ENCODE measurements at places on chromosomes 11 and 22. TPM values are rescaled to one million over a fixed set of nuclear protein-coding genes. Genes with fewer than 3 reads are reported as not detected.

HEPN1 gene
- not detected for total RNA-seq

TSPAN32 gene
- total RNA-seq = not detected

IL17RA gene
- total RNA-seq = 11.9 TPM

GPR83 gene
- total RNA-seq = not detected

IFITM10 gene
- total RNA-seq = 1.9 TPM

GRCh38 chr11:124442442-124442841, 3.1 kb downstream of the OR8B8 start:
- H3K4me1 ChIP-seq = peaks cover 5% of the 10 kb centered on the region
- H3K36me3 ChIP-seq = peaks cover 4% of the 10 kb centered on the region
- H3K4me3 ChIP-seq = no peak overlapping the region
- H3K27me3 ChIP-seq = peaks cover 35% of the 10 kb centered on the region
- H3K27ac ChIP-seq = no peak overlapping the region
- DNase-seq = no peak

DNA sequence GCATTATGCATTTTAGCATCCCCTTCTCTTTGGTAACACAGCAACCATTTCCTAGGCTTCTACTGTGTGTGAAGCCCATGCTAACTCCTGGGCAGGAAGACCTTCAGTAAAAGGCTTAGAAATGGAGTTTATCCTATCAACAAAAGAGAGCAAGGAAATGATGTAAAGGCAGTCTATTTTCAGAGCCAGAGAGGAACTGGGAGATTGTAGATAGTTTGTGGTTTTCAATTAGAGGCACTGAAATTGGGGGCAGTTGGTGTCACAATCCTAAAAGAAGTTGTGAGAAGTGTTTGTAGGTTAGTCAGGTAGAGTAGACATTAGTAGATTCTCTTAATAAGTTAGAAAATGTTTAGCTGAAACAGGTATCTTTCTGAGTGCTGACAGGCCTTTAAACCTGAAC, 7.1 kb downstream of the ACAD8 start:
- no peak overlapping the region for H3K4me3 ChIP-seq
- H3K4me1 ChIP-seq = no peaks in the 10 kb centered on the region

DNA sequence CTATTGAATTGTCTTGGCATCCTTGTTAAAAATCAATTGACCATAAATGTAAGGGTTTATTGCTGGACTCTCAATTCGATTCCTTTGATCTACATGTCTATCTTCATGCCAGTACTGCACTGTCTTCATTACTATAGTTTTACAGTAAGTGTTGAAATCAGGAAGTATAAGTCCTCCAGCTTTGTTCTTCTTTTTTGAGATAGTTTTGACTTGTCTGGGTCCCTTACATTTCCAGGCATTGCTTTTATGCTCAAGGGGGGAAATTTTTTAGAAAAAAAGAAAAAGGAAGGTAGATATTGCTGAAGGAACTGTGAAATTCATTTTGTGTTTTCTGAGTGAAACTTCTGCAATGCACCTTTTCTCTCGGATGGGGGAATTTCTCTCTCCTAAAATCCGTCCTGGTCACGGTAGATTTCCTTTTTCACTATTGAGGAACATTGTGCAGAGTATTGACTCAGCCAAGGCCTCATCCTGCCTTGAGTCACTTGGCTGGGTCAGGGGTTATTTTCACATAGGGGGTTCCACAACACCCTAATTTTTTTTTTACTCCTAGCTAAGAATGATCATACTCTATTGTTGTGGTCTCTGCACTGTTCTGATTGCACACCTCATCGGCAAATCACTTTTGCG, 2.8 kb upstream of the ACER3 start:
- DNase-seq = no peak
- H3K36me3 ChIP-seq = no peaks in the 10 kb centered on the region
- no peaks in the 10 kb centered on the region for H3K27me3 ChIP-seq
- H3K27ac ChIP-seq = no peak overlapping the region

- DNase-seq = no peak
- H3K4me1 ChIP-seq = peaks cover 9% of the 10 kb centered on the region
- H3K4me3 ChIP-seq = no peak overlapping the region
- peaks cover 5% of the 10 kb centered on the region for H3K36me3 ChIP-seq
- no peaks in the 10 kb centered on the region for H3K27me3 ChIP-seq
These were observed 192.6 kb upstream of the PITPNB start for GRCh38 chr22:28111501-28112189.

DNA sequence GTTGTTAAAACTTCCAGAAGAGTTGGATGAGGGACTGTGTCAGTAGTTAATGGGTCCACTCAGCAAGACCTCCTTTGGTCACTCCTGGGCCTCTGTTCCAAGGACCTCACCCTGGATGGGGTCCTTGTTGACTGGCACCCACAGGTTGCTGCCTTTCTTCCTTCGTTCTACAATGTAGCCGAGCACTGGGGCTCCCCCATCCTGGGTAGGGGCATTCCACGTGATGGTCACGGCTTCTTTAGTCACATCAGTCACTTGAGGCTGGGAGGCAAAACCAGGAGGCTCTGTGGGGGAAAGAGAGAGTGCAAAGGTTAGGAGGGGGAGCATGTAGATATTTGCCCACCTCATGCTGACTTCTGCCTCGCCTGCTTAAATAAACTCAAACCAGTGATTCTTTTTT, 12.0 kb downstream of the TMEM86A start:
- H3K4me1 ChIP-seq = no peaks in the 10 kb centered on the region
- no peak overlapping the region for H3K4me3 ChIP-seq
- no peak for DNase-seq
- no peak overlapping the region for H3K27ac ChIP-seq
- no peaks in the 10 kb centered on the region for H3K36me3 ChIP-seq
- H3K27me3 ChIP-seq = peaks cover 74% of the 10 kb centered on the region

DNA sequence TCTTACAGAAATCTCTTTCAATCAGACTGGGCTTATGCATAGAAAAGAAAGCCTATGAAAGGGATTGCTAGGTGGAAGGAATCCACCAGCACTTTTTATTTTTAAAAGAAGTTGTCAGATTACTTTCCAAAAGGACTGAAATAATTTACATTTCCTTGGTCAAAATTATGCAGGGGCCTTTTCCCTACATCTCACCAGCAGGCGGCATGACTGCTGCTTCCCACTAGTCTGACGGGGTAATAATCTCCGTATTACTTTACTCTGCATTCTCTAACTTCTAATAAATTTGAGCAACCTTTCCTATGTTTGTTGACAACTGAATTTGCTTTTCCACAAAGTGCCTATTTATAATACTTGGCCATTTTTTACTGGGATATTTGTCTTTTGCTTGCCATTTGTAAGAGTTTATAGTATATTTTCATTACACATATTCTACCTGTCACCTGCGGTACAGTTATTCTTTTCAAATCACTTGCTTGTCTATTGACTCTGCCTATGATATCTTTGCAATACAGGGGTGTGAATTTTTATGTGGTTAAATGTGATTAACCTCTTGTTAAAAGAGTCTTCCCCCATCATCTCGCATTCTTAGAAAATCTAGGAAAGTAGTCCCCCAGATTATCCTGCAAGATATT, 51.9 kb upstream of the USP47 start:
- no peak overlapping the region for H3K27ac ChIP-seq
- no peaks in the 10 kb centered on the region for H3K36me3 ChIP-seq
- no peak overlapping the region for H3K4me3 ChIP-seq
- peak; percentile 25 for DNase-seq
- peaks cover 7% of the 10 kb centered on the region for H3K27me3 ChIP-seq

GRCh38 chr22:37752189-37753087, 55.3 kb upstream of the GCAT start:
- H3K27me3 ChIP-seq = no peaks in the 10 kb centered on the region
- peaks cover 45% of the 10 kb centered on the region for H3K4me1 ChIP-seq
- peaks cover 36% of the 10 kb centered on the region for H3K36me3 ChIP-seq
- H3K27ac ChIP-seq = peak overlapping the region; percentile 72
- DNase-seq = peak; percentile 100

DNA sequence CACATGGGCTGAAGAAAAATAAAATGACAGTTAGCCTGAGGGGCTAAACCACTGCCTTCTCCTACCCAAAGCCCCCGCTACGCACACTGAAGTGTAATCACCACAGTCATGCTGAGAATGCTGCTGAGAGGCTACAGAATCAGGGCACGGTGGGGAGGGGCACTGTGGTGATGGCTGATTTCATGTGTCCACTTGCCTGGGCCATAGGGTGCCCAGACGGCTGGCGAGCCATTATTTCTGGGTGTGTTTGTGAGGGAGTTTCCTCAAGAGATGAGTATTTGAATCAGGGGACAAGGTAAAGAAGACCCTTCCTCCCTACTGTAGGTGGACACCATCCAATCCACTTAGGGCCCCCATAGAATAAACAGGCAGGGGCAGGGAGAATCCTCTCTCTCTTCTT, 1313.2 kb downstream of the TBC1D22A start:
- H3K4me3 ChIP-seq = no peak overlapping the region
- no peak for DNase-seq
- peaks cover 5% of the 10 kb centered on the region for H3K36me3 ChIP-seq
- H3K27me3 ChIP-seq = no peaks in the 10 kb centered on the region
- no peaks in the 10 kb centered on the region for H3K4me1 ChIP-seq
- H3K27ac ChIP-seq = no peak overlapping the region
